T47D (cell line): ENCODE measurements at places on chromosomes 13 and 19.
A peak's percentile ranks its signal among the peaks of the same experiment; 100 is the strongest.

- DNase-seq: no peak
These were observed 6.0 kb downstream of the KANK2 start for GRCh38 chr19:11191273-11191755.

- DNase-seq: no peak
These were observed 128.6 kb upstream of the ZNF91 start for GRCh38 chr19:23523863-23524262.

DNA sequence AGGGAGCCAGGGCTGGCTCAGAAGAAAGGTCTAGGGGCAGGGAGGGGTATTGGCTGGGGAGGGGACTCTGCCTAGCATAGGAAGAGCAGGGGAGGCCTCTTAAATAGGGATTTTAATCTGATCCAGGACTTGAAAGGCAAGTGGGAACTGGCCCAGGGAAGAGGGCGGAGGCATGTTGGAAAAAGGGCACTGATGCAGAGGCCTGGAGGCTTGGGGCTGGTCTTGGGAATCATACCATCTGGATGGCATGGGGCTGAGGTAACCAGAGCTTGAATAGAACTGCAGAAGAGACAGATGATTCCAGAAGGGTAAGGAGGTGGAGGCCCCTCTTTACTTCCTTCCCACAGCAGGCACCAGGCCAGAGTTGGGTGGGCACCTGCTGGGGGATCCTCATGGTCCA lies 29.1 kb downstream of the CERS4 start:
- no peak for DNase-seq

- DNase-seq: no peak
These were observed 140.9 kb downstream of the ABCC4 start for GRCh38 chr13:95160112-95160906.

DNA sequence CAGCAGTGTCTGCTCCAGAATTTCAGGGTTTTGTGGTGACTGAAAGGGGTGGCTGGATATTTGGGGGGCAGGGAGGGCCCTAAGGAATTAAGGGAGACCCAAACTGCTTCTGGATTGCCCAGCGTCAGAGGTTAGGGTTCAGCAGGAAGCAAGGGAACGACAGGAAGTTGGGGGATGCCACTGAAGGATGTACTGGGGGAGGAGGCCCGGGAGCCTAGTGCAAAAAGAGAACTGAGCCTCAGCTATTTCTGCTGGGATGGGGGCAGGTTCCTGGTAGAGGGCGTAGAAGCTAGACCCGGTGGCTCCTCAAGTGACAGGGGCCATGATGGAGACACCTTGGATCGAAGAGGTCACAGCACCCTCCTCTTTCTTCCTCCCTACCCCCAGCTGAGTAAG lies 1.1 kb downstream of the CYP2S1 start:
- no peak for DNase-seq

DNA sequence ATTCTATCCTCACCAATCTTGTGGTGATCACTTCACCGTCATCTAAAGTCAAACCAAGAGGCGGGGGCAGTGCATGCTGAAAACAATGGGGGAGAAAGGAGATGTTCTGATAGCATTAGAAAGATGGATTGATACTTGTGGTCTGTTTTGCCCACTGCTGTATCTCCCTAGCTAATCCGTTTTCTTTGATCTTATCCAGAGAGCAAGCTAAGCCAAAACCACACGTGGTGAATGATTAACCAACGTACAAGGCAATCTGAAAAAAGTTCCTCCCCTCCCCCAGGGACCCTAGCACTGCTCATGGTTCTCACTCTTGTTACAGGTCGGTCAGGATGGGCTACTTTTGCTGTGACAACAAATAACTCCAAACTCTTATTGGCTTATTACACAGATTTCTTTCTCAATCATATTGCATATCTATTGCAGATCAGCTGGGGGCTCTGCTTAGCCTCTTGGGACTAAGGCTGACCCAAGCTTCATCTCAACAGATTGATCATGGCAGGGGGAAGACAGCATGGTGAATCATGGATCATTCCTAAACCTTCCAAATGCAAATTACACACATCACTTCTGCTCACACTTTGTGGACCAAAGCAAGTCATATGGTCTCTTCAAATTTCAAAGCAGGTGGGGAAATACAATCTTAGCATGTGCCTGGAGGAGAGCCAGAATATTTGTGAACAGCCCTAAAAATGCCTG lies 11.9 kb upstream of the C13orf42 start:
- no peak for DNase-seq

DNA sequence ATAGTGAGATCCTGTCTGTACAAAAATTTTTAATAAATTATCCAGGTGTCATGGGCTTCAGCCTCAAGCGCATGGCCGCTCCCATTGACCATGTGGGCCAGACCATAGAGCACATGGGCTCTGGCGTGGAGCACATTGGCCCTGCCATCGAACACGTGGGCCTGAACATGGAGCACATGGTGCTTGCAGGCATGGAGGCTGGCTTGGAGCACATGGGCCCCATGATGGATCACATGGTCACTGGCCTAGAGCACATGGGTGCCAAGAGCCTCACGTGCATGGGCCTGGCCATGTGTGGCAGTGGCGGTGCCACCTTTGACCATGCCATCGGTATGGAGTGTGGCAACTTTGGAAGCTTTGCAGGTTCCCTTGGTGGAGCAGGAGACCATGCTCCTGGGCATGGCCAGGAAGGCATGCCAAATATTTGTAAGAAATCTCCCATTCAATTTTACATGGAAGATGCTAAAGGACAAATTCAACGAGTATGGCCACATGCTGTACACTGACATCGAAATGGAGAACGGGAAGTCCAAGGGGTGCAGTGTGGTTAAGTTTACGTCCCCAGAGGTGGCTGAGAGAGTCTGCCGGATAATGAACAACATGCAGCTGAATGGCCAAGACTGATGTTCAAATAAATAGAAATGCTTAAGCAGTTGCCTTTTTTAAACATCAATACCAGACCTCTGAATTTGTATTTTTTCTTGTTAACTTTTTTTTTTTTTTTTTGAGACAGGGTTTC lies 21.3 kb upstream of the SLC1A5 start:
- DNase-seq: no peak

GRCh38 chr19:8367327-8368001 lies 3.5 kb downstream of the ANGPTL4 start:
- DNase-seq: peak; percentile 90

DNA sequence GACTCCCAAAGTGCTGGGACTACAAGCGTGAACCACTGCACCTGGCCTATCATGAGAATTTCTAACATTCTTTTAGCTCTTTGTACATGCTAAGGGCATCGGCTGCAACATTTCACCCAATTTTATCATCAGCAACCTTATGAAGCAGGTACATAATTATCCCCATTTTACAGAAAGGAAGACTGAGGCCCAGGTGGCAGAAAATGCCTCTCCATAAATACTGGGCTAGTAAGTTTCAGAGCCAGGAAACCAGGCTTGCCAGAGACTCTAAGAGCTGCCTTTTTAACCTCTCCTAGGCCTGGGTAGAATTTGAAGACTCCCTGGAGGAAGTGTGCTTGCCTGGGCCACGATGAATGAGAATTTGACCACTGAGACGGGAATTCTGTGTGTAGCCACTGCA lies 2.2 kb downstream of the ERCC2 start:
- no peak for DNase-seq

GRCh38 chr13:111577956-111578605 lies 257.6 kb downstream of the TEX29 start:
- no peak for DNase-seq

- no peak for DNase-seq
These were observed 1070.6 kb downstream of the PCDH9 start for GRCh38 chr13:66159511-66159910.

- no peak for DNase-seq
These were observed at the start of gene CD22 for GRCh38 chr19:35328851-35329285. Gene CD22, plus strand, starts transcription at chr19:35329187. Its CDS starts 2,854 bp downstream, at chr19:35332041.

- peak; percentile 53 for DNase-seq
These were observed 16.4 kb upstream of the CYP2B6 start for GRCh38 chr19:40974633-40975037.

- no peak for DNase-seq
These were observed 24.2 kb downstream of the ELAVL1 start for GRCh38 chr19:7981199-7981598.

- peak; percentile 90 for DNase-seq
These were observed 4.9 kb upstream of the LRFN3 start for GRCh38 chr19:35931161-35931873.

- no peak for DNase-seq
These were observed 12.3 kb downstream of the FAM187B start for GRCh38 chr19:35216016-35216832.
